Activated T-cell treated with anti-CD3 and anti-CD28 coated beads, Interleukin-2, amount 50 U/mL, for 72 hours (primary cell): ENCODE measurements at places on chromosomes 1 and 21.

GRCh38 chr1:197998110-197998509 lies 80.9 kb downstream of the LHX9 start:
- DNase-seq = no peak

DNA sequence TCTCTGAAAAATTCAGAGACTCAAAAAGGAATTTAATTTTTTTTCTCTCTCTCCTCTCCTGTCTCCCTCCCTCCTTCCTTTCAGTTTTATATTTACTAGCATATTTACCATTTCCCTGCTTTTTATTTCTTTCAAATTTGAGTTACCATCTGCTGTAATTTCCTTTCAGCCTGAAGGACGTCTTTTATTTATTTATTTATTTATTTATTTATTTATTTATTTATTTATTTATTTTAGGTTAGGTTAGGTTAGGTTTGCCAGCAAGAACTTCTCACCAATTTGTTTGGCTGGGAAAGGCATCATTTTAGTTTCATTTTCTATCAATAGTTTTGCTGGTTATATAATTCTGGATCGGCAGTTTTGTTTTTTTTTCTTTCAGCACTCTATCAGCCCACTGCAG lies 231.7 kb upstream of the ZRANB2 start:
- DNase-seq = no peak

DNA sequence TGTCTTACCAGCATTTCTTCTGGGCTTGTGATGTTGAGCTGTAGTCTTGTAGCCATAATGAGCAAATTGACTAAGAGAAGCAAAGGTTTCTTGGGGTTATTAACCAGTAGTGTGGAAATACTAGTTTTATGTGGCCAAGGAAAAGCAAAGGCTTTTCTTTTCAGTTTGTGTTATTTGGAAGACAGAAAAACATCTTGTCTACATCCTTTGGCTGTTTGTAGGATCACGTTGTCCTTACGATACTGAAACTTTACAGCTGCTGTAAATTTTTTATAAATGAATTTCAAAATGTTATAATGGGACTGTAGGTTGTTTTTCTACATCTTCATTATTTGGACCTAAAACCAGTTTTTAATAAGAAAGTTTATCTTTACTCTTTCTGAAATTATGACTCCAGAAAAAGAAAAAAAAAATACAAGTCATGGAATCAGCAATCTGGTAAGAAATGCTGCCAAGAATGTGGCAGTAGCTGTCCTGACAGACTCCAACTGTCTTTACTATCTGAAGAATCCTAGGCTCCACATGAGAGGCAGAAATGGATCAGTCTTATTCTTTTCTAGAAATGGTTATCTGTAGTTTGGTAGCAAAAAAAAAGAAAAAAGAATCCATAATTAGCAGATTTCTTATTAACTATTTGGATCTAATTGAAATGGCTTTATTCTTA lies 41.6 kb upstream of the QSOX1 start:
- no peak for DNase-seq

GRCh38 chr21:36980280-36981048 lies 14.0 kb upstream of the HLCS start:
- no peak for DNase-seq

- DNase-seq = no peak
Observed at GRCh38 chr21:44310628-44311507, 11.0 kb downstream of the PFKL start.

GRCh38 chr1:35571263-35571662 lies 1.9 kb upstream of the TFAP2E start:
- no peak for DNase-seq

GRCh38 chr1:70945251-70945650 lies 102.4 kb downstream of the PTGER3 start:
- no peak for DNase-seq

DNA sequence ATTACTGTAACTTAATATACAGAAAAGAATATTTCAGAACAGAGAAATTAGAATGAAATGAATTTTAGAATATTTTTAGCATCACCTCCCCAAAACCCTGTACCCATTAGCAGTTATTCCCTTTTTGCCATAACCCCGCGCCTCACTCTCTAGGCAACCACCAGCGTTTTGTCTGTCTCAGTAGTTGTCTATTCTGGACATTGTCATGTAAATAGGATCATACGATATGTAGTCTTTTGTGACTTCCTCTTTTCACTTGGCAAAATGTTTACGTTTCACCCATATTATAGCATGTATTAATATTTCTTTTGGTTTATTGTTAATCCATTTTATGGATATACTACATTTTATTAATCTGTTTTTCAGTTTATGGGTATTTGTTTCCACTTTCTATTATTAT lies 24.9 kb downstream of the SOAT1 start:
- DNase-seq = no peak

GRCh38 chr1:231040800-231041718 lies 1.0 kb upstream of the FAM89A start:
- DNase-seq = peak; percentile 23

DNA sequence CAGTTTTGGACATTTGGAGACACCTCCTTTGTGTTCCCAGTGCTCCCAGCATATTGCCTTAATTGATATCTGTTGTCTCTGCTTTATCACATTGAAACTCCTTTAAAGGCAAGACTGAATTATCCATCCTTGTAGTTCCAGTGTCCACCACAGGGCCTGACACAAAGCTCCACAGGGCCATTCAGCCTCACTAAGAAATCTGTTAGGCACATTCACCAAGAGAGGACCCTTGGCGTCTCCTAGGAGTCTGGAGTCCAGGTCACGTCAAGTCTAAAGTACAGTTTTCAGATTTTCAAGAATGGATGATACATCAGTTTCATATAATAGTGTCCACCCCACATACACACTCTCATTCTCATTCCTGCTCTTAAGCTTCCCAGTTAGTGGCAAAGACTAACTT lies 4.8 kb downstream of the ACP6 start:
- no peak for DNase-seq

DNA sequence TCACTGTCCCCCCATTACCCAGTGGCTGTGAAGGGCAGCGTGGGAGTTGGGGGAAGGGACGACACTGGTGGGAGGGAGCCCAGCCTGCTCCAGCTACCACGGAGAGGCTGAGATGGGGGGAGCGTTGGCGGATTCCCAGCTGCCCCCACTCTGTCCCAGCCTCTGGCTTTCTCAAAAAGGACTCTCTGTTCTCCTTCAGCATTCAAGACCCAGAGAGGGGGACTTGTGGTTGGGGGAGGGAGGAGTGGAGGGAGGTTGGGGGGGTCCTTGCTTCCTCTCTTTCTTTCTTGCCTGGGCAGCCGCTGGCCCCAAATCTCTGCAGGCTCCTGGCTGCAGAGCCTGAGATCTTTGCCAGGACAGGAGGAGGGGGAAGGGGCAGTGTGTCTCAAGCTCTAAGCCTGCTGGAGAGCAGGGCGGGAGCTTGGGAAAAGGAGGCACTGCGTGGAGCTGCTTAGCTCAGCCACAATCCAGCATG lies 2.2 kb downstream of the ATP1A2 start:
- no peak for DNase-seq

- peak; percentile 41 for DNase-seq
Observed at GRCh38 chr1:234881893-234882771, 246.5 kb downstream of the TOMM20 start.

DNA sequence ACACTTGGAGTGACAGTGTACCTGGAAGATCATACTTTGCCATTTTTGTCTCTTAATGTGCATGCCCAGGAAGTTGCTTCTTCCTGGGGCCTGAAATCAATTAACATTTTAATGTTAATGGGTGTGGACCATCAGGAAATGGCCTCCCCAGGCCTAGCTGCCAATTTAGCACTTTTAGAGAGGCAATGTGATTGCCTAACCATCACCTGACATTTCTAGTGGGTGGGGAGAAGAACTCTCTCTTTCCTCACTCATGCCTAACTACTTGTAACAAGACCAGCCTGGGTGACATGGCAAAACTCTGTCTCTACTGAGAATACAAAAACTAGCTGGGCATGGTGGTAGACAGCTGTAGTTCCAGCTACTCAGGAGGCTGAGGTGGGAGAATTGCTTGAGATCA lies 549.0 kb upstream of the RGS18 start:
- DNase-seq = no peak

DNA sequence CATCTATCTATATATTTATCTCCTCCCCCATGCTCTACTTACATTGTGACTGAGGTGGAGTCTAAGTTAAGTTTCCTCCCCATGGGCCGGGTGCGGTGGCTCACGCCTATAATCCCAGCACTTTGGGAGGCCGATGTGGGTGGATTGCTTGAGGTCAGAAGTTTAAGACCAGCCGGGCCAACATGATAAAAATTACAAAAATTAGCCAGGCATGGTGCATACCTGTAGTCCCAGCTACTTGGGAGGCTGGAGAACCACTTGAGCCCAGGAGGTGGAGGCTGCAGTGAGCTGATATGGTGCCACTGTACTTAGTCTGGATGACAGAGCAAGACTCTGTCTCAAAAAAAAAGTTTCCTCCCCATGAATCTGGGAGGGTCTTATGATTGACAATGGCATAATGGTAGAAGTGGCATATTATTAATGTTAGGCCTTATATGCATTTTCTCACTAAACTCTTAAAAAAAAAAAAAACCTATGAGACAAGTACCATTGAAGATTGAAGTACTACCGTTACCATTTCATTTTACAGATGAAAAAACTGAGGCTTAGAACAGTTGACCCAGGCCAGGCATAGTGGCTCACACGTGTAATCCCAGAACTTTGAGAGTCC lies 11.2 kb downstream of the F11R start:
- no peak for DNase-seq
